ENCODE measurements at places on chromosomes 3 and 15. TPM values are rescaled to one million over a fixed set of nuclear protein-coding genes. Genes with fewer than 3 reads are reported as not detected.

SPINK8 gene
- total RNA-seq: not detected

SAMD7 gene
- not detected for total RNA-seq

DNA sequence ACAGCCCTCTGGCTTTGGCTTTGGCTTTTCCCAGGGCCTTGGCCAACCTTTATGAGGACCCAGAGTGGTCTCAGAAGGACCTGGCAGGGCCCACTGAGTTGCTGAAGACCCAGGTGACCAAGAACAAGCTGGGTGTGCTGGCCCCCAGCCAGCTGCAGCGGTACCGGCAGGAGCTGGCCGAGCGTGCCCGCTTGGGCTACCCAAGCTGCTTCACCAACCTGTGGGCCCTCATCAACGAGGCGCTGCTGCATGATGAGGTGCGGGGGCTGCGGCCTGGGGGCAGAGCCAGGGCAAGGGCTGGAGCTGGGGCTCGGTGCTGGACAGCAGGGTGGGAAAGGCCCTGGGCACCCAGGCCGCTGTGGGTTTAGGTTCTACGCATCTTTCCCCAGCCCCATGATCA is 6.2 kb downstream of the PLA2G4B start:
- no peak for DNase-seq

GRCh38 chr3:152156880-152157279 is 111.8 kb upstream of the MBNL1 start:
- no peak for DNase-seq

- no peak for DNase-seq
These were observed 1.4 kb downstream of the DLG1 start for GRCh38 chr3:197297002-197297401.

- DNase-seq: no peak
These were observed 15.7 kb upstream of the RASA2 start for GRCh38 chr3:141471160-141471559.

DNA sequence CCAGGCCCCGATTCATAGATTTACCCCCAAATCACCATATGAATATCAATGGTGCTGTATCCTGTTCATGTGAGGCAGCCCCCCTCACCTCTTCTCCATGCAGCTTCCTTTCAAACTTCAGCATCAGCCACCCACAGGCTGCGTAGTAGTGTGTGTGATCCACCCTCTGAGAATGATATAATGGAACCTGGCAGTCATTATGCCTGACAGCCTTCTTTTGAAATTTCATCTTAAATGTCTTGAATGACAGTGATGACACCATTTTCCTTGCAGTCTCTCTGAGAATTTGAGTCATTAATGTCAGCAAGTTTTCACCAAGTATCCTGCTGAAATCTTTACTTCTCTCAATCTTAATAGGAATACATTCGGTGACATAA is 3.5 kb upstream of the CLRN1 start:
- DNase-seq: no peak

GRCh38 chr3:69594286-69594685 is 145.0 kb upstream of the MITF start:
- no peak for DNase-seq

DNA sequence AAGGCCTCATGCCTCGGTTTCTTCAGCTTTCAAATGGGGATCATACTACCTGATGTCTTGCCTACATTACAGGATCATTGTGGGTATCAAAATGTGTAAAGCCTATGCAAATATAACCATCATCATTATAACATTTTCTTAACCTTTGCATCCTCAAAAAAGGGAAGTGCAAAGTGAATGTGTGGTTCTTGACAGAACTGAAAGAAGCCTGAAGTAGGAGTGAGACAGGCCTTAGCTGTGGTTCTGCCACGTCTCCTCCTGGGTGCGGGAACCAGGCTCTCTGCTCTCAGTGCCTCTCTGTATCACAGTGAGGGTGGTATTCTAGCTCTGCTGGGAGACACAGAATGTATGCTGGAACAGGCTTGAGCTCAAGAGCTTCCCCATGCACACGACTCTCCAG is 316.9 kb upstream of the ICE2 start:
- DNase-seq: no peak

- DNase-seq: no peak
These were observed 280.2 kb upstream of the ICE2 start for GRCh38 chr15:60758961-60759729.

DNA sequence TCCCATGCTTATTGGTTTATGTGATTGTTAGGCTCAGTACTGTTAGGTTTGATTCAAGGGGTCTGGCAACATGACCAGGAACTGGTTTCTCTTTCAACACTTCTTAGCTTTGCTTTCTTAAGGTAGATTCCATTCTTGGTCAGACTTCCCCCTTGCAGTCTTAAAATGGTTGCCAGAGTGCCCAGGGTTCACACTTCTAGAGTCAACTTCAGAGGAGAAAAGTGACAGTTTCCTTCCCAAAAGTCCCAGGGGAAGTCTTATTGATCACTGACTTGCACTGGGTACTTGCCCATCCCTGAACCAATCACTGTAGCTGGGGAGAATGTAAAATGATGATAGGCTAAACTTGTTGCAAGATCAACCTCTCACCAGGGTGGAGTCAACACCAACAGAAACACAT is 14.1 kb downstream of the MGLL start:
- no peak for DNase-seq

GRCh38 chr3:174767853-174768382 is 91.2 kb upstream of the NAALADL2 start:
- DNase-seq: no peak
